RWPE1 (cell line): ENCODE measurements at places on chromosomes 13 and 19.

GRCh38 chr19:4081441-4082129 is 14.9 kb upstream of the ZBTB7A start:
- no peak for DNase-seq

DNA sequence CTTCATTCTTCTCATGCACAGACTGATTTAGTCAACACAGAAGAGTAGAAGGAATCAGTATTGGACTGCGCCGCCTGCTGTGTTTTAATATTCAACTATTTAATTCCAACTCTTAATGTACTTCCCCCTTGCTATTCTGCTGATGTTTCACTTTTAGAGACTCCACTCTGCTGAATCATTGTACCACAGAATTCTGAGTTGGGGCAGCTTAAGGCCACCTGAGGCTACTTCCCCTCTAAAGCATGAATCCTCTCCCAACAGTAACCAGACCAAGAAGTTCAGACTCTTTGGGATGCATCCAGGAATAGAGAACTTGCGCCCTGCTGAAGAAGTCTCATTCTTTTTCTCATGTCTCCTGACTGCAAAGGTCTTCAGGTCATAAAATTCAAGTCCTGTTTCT is 708.8 kb downstream of the UQCRFS1 start:
- DNase-seq = no peak

DNA sequence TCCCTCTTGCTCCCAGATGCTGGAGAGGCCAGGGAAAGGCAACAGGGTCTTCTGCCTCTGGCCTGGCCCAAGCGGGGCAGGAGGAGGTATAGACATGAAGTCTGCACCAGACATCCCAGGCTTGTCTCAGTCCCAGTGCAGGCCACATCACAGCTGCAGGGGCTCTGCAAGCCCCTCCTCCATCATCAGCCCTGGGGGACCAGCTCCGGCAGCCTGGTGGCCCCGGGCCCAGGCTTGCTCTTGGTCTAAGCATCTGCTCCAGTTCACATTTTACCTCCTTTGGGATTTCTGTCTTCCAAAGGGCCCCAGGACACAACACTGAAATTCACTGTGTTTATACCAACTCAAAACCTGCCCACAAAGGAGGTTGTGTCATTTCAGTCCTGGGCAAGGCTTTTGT is 359.4 kb downstream of the ZNF536 start:
- no peak for DNase-seq

DNA sequence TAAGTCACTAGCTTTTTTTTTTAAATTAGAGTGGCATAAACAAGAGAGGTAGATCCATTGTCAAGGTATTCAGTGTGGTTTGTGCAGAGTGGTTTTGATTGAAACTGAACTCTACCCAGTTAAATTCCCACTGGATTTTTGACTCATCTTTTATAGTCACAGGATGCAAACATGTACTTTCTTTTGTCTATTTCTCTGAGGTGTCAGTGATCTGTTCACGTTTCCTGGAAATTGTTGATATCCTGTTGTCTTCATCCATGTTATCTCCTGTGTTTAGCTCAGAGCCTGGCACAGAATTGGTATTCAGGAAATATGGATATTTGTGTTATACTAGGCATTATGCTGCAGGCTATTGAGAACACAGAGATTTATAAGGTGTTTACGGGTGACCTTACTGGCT is 119.7 kb downstream of the PCCA start:
- DNase-seq = no peak

DNA sequence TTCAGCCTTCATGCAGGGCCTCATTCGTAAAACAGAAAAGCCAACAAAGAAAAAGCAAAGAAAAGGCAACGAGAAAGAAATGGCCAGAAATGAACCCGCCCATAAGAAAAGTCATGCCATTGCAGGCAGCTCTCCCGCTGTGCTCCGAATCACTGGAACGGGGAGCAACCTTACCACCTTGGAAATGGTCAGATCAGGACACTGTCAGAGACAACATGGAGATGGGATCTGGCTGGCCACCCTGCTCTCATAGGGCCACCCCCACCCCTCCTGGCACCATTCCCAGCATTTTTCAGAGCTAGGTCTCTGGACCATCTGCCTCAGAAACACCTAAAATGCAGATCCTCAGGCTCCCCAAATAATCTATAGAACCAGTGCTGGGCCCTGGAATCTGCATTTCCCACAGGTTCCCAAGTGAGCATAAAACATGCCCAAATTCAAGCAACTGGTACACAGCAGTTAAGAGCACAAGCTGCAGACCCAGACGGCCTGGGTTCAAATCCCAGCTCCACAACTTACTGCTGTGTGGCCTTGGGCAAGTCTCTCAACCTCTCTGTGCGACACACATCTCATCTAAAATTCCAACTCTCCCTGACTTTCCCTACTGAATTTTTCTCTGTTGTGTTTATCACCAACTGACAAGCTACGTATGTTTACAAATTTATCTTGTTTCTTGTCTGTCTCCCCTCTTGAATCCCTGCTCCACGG is 151.6 kb downstream of the IER2 start:
- no peak for DNase-seq

GRCh38 chr13:91660076-91660415 is 261.6 kb downstream of the GPC5 start:
- DNase-seq = no peak

DNA sequence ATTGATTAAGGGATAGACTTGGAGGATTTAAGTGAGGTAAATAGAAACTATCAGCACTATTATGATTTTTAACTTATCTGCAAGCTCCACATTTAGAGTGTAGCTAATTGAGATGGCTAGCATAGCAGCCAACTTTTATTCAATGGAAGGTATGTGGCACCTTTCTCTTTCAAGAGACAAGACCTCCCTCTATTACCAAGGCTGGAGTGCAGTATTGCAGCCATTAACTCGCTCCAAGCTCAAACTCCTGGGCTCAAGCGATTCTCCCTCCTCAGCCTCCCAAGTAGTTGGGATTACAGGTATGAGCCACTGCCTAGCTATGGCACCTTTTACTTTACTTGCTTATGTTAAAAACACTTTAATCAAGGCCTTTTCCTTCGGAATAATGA is 8.2 kb downstream of the TPT1 start:
- no peak for DNase-seq

DNA sequence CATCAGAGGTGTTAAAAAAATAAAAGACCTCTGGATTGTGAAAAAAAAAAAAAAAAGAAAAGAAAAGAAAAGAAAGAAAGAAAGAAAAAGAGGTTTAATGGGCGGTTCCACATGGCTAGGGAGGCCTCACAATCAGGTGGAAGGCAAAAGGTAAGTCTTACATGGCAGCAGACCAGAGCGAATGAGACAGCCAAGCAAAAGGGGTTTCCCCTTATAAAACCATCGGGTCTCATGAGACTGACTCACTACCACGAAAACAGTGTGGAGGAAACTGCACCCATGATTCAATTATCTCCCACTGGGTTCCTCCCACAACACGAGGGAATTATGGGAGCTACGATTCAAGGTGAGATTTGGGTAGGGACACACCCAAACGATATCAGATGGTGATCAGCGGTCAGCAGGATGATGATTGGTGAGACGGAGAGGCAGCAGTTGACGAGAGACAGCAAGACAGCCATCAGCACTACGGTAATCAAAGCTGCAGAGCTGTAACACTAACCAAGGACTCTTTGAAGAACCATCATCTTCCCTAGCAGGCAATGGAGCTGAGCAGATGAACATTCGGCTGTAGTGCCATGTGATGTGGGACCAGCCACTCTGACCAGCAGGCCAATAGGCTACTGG is 3.9 kb upstream of the CD209 start:
- DNase-seq = no peak

DNA sequence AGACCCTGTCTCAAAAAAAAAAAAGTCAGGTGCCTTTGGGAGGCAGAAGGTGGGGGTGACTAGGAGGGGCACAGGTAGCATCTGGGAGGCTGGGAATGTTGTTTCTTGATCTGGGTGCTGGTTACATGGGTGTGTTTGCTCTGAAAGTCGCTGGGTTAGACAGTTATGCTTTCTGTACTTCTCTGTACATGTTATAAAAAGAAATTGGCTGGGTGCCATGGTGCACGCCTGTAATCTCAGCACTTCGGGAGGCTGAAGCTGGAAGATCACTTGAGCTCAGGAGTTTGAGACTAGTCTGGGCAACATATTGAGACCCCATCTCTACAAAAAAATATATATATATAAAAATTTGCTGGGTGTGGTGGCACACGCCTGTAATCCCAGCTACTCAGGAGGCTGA is 15.1 kb downstream of the NOSIP start:
- DNase-seq = no peak

DNA sequence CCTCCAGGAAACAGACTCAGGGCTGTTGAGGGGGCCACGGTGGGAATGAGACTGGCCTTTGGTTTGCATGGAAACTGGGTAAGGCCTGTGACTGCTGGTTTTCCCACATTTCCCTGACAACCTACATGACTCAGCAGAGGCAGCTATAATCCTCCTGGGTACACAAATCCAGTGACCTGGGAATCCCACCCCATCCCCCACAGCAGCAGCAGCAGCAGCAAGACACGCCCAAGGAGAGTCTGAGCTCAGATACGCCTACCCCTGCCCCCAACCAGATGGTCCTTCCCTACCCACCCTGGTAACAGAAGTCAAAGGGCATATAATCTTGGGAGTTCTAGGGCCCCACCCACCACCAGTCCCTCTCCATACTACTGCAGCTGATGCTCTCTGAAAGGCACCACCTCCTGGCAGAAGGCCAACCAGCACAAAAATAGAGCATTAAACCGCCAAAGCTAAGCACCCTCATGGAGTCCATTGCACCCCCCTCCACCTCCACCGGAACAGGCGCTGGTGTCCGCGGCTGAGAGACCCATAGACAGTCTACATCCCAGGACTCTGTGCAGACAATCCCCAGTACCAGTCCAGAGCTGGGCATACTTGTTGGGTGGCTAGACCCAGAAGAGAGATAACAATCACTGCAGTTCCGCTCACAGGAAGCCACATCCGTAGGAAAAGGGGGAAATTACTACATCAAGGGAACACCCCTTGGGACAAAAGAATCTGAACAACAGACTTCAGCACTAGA is 237.2 kb upstream of the SPRY2 start:
- DNase-seq = no peak

GRCh38 chr13:49711218-49711863 is 20.1 kb upstream of the EBPL start:
- peak; percentile 15 for DNase-seq

GRCh38 chr19:42250666-42251531 is 4.0 kb downstream of the ERF start:
- DNase-seq = no peak

DNA sequence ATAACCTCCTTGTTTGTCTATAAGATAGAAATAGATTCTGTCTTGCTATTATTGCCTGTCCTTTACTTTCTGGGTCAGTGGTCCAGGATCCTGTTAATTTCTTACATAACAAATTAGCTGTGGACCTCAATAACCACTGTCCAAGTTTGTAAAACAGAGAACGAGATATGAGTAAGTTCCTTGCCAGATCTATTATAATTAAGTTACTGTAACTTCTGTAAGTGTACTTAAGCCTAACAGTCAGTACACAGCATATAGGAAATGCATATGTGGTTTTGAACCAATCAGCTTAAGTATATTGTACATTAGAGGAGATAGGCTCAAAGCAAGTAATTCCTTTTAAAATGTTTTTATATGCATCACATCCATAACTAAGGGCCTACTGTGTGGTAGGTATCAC is 34.9 kb downstream of the HTR2A start:
- no peak for DNase-seq
